ENCODE measurements at places on chromosomes 2 and 18.

DNA sequence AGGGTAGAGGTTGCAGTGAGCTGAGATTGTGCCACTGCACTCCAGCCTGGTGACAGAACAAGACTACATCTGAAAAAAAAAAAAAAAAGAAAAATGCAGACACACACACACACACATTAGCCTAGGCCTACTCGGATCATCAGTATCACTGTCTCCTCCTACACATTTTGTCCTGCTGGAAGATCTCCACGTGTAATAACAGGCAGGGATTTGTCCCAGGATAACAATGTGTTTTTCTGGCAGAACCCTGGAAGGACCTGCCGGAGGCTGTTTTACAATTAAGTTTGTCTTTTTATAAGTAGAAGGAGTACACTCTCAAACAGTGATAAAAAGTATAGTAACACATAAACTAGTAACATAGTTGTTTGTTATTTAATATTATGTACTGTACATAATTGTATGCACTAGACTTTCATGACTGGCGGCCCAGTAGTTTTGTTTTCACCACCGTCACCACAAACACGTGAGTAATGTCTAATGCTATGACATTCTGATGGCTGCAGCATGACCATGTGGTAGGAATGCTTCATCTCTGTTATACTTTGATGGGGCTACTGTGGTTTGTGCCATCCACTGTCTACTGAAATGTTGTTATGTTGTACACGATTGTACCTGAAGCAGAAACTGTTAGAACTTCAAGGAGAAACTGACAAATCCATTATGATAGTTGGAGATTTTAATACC, 130.6 kb downstream of the ATP9B start:
- no peak for DNase-seq

- no peak for DNase-seq
Observed at GRCh38 chr18:57915248-57915647, 112.1 kb upstream of the ATP8B1 start.

GRCh38 chr2:78992451-78992806, 33.1 kb upstream of the REG3G start:
- DNase-seq, result no peak

- DNase-seq, result no peak
Observed at GRCh38 chr2:33909945-33910695, 311.0 kb upstream of the FAM98A start.

DNA sequence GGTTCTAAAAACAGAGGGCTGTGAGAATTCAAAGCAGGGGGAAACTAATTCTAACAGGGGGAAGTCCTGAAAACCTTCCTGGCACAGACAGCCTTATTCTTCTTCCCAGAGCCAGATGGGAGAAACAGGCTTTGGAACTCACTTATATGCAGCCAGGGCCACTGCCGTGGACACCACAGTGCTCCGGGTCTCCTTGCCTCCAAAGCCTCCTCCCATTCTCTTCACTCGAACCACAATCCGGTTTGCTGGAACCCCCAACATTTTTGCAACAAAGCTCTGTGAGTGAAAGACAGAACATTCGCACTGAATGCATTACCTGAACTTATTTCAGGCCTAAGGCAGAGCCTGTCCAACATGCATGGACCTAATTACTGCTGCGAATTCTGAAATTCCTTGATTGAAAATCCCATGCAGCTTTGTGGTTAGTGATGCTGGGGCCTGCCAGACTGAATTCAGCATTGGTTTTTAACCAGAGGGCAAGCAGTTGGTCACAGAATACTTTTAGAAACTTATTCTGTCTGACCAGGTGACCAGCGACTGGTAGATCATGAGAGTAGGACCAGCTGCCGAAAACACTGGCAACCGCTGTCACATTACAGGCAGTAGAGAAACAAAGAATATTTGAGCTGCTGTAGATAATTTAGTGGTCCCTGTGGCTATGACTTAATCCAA, 48.6 kb downstream of the XDH start:
- no peak for DNase-seq

DNA sequence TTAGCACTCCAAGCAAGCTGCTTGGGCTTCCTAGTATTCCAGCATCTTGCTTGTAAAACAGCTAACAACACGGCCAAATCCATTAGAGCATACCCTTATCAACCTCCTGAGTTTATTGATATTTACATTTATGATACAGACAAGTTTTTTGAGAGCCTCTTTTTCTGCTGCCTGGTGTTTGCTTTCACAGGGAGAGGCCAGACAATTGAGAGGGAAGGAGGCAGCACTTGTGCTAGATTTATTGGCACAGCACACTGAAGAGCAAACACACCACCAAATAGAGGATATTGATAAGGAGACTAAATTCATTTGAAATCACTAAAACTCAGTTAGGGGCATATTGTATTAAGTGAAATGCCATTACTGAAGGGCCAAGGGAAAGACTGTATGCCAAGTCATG, 1142.3 kb upstream of the FANCL start:
- DNase-seq, result no peak

DNA sequence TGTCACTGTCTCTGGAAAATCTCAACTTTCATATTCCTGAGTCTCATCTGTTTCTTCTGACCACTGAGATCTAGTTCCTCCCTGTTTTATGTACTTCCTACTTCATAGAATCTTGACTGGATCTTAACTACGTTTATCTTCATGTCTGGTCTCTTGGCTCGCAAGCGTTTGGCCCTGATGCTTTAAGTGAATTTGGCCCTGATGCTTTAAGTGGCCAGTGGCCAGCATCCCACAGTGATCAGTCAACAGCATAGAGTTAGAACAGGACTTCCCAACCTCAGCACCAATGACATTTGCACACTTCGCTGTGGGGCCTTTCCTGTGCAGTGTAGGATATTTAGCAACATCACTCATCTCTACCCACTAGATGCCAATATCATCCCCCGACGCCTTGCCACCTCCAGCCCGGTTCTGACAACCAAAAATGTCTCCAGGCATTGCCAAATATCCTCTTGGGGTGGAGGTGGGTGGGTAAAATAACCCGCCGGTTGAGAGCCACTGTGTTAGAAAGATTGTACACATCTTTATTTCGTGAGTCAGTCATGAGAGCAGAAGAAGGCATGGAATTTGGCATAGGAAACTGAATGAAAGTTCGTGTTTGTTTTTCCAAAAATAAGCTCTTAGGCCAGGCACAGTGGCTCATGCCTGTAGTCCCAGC, 12.2 kb downstream of the TM4SF20 start:
- DNase-seq, result no peak

DNA sequence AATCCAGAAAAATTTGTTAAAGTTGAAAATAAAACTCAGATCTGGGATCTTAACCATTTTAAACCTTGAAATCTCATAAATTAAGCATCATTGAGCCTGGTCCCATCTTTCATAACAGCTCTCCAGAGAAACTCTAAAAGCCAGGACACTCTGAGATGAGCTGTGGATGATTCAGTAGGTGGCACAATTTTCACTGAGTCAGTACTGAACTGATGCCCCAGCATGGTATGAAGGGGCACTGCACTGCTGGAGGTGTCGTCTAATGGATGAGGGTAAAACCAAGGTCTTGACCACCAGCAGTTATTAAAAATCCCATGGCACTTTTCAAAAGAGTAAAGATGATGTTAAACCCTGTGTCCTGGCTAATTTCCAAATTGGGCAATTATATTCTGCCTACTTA, 170.6 kb downstream of the FIGN start:
- DNase-seq, result no peak

DNA sequence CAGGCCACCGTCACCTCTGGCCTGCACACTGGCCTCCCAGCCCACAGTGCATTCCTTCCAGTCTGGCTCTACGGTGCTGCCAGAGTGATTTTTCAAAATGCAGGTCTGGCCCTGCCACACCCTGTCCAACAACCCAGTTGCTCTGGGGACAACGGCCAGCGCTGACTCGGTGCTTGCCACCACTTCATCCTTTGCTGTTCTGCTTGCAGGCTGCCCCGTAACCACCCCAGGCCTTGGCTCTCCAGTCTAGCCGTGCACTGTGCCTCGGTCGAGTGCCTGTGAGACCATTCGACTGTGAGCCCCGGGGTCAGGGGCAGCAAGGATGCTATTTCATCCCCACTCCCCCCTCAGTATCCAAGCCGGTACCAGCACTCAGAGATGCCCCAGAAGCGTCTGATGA, 262.6 kb downstream of the KLHL29 start:
- no peak for DNase-seq

- no peak for DNase-seq
Observed at GRCh38 chr18:48663931-48664847, 125.4 kb downstream of the CTIF start.

- no peak for DNase-seq
Observed at GRCh38 chr2:202669841-202670240, 35.1 kb downstream of the FAM117B start.

- DNase-seq, result no peak
Observed at GRCh38 chr18:33350256-33350655, 90.3 kb downstream of the CCDC178 start.

DNA sequence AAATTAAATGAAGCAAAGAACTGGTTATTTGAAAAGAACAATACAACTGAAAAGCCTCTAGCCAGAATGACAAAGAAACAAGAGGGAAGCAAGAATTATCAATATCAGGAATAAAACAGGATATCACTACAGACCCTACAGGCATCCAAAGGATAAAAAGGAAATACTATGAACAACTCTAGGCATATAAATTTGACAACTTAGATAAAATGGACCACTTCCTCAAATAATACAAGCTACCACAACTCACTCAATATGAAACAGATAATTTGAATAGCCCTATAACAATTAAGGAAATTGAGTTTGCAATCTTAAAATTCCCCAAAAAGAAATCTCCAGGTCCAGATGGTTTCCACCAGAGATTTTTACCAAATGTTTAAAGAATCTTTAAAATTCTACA, 19.8 kb downstream of the RPRD1A start:
- no peak for DNase-seq
